Endothelial cell (in vitro differentiated cells): ENCODE measurements at places on chromosomes 13 and 19.

GRCh38 chr13:51396352-51396751, 56.5 kb downstream of the INTS6 start:
- DNase-seq: no peak

DNA sequence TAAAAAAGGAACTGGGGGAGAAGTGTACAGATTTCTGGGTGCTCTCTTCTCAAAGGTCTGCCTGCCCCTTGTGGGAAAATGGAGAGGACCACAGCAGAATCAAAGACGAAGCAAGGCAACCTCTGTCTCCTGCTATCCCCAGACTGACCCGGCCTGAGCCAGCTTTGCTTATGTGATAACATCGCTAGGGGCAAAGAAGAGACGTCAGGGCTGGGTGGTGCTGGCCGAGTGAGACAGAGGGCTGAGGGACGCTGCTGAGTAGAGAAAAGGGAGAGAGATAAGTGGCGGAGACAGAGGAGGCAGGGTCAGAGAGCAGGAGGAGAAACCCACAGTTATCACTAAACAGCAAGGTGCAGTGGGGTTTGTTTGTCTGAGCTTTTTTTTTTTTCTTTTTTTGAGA, 4.6 kb upstream of the MUC16 start:
- DNase-seq: no peak

GRCh38 chr13:26816881-26817280, 56.3 kb upstream of the GPR12 start:
- no peak for DNase-seq

GRCh38 chr19:37342753-37343152, 28.1 kb upstream of the ZNF527 start:
- no peak for DNase-seq

- DNase-seq: no peak
Observed at GRCh38 chr13:39879286-39880035, 224.0 kb downstream of the COG6 start.

- DNase-seq: peak; percentile 77
Observed at GRCh38 chr19:46537136-46538097, 41.8 kb upstream of the PNMA8B start.

DNA sequence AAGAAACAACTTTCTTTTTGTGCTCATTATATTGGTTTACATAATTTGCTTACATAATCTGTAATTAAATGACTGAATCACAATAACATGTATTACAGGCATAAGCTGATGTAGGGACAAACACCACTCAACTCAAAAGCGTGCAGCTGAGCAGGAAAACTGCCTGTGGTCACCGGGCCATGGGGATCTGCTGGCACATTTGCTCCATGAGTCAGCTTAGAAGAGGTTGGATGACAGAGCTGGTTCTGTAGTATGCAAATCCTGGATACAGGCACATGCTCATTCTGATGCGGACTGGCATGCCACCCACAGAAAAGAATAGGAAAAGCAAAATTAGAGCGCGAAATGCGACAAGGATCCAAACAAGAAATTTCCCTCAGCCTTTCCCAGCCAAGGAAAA, 128.6 kb downstream of the USP12 start:
- no peak for DNase-seq

DNA sequence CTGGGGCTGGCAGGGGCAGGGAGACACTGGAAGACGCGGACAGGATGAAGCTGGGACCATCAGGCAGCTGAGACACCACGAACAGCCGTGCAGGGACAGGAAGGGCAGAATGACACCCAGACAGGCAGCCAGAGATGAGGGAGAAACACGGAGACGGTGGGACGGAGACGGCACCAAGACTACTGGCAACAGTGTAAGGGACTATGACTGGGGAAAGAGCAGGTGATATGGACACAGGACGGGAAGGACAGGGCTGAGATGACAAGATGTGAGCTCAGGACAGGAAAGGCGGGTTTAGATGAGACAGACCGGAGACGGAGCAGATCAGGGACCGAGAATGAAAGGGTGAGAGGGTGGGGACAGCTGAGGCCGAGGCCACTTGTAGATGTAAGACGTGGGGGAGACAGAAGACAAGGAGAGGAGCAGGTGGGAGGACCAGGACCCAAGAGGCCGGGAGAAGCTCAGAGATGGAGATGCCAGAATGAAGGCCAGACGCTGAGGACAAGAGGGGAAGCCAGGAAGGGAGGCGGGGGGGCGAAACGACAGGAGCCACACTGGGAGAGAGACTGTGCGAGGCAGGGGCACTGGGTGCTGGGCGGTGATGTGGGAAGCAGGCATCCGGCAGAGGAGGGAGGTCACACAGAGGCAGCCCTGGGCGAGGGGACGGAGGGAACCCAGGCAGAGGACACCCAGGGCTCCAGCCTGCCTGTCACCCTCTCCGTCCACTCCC, 17.5 kb upstream of the EHD2 start:
- no peak for DNase-seq

- peak; percentile 29 for DNase-seq
Observed at GRCh38 chr19:34662919-34663318, 14.0 kb downstream of the SCGB2B2 start.

- DNase-seq: no peak
Observed at GRCh38 chr19:41398050-41398418, 416 bp downstream of the BCKDHA start.

GRCh38 chr19:36128392-36128736, 11.5 kb upstream of the CAPNS1 start:
- no peak for DNase-seq

DNA sequence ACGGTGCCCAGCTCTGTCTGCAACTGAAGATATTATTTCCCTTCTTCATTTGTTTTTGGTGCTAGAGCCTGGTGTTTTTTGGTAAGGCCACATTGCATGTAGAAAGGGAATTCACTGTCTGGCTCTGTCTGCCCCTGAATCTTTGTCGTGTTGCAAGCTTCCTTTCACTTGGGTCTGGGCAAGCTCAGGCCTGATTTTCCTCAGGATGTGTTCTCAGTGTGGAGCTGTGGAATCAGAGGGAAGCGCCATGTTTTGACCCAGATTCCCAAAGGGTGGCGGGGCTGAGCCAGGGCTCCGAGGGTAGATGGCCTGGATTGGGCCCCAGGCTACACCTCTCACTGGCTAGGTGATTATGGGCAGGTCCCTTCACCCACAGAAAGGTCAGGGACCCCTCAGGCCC, 8.6 kb downstream of the PRKCSH start:
- DNase-seq: no peak

DNA sequence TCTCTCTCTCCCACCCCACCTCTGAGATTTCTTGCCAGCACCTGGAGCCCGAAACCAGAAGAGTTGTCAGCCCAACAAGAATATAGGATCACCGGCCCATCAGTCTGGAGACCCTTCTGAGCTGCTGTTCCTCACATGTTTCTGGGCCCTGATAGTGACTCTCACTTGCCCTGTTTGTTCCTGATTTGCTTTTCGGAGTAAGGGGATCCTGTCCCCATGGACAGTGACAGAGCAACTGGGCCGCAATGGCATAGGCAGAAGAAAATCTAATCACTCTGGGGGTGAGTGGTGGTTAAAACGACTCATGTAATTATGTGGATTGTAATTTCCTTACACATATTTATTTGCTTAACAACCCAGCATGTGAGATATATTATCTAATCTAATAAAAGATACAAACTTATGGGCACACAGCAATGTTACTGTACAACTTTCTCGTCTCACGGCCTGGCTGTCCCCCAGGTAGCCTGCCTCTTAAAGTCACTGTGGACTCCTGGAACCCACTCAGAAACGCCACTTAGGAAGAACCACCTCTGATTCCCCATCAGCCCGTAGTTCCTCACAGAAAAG, 663 bp upstream of the SMAD9 start:
- no peak for DNase-seq

DNA sequence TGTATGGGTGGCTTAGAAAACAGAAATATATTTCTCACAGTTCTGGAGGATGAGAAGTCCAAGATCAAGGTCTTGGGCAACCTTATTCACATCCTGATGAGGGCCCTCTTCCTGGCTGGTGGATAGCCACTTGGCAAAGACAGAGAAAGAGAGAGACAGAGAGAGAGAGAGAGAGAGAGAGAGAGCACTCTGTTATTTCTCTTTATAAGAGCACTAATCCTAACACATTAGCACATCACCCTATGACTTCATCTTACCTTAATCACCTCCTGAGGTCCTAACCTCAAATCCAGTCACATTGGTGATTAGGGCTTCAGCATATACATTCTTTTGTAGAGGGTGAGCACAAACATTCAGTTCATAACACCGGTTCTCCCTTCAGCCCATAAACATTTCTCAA, 430.3 kb downstream of the EFNB2 start:
- no peak for DNase-seq

GRCh38 chr13:100128373-100128772, 39.5 kb downstream of the PCCA start:
- DNase-seq: no peak

DNA sequence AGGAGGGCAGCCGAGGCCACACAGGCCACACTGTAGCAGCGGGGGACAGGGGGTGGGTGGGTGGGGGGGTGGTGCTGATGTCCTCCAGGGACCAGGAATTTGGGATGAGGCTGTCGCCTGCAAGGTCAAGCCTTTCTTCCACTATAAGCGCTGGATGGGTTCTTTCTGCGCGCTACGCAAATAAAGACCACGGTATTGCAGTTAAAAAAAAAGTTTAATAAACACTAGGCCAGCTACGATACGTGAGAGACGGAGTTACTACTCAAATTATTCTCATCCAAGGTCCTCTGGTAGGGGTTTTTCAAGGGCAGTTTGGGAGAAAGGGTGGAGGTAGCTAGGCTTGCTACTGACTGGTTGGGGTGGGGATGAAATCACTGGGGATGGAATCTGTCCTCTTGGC, 508 bp upstream of the ZNF44 start:
- no peak for DNase-seq

DNA sequence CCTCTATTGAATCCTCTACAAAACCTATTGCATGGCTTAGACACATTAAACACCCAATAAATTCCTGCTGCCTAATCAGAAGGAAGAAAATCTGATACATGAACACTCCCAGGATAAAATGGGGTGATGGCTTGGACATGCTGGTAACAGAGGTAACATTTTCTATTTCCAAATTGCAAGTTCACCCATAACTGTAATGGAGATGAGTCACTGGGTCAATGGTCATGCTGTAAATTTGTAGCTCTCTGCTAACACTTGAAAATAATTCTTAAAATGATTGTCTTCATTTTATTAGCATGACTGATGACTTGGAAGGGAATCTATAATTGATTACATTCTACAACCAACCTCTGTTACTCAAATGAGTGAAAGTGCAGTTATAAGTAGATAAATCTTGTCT, 434.1 kb downstream of the FGF14 start:
- DNase-seq: no peak

DNA sequence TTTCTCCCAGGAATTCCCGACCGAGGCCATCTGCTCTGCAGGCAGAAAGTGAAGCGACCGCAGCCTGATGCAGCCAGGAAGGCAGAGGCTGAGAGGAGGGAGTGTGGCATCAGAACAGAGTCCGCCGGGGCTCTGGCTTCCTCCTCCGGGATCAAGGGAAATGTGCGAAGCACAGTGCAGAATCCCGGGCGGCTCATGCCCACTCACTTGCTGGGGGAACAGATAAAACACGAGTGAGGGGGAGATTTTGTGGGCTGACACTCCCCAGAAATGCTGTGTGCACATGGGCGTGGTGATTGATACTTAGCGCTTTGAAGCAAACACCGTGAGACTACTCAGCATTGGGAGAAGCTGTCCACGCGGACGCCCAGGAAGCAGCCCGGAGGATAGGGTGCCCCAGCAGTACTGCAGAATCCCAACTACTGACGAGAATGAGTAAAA, 75.3 kb upstream of the POMP start:
- peak; percentile 23 for DNase-seq

DNA sequence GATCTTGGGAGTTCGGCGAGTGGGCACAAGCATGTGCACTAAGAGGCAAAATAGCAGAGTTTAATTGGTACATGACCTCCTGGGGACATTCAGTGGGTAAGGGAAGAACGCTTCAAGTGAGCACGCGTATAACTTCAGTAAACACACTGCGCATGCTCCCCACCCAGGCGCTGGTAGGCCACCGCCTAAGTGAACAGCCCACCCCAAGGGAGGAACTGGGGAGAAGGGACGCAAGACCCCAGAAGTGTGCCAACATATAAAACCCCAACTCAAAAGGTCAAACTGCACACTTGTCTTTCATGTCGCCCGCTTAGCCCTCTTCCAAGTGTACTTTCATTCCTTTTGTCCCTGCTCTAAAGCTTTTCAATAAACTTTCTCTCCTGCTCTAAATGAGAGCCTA, 10.5 kb upstream of the NTN5 start:
- DNase-seq: no peak

GRCh38 chr19:16703677-16704076, 16.0 kb upstream of the NWD1 start:
- DNase-seq: no peak

- DNase-seq: no peak
Observed at GRCh38 chr13:110706570-110707372, 855 bp upstream of the CARS2 start.

GRCh38 chr13:111955412-111956065, 111.4 kb upstream of the SOX1 start:
- no peak for DNase-seq

- no peak for DNase-seq
Observed at GRCh38 chr19:36627057-36627456, 21.9 kb downstream of the ZNF382 start.

DNA sequence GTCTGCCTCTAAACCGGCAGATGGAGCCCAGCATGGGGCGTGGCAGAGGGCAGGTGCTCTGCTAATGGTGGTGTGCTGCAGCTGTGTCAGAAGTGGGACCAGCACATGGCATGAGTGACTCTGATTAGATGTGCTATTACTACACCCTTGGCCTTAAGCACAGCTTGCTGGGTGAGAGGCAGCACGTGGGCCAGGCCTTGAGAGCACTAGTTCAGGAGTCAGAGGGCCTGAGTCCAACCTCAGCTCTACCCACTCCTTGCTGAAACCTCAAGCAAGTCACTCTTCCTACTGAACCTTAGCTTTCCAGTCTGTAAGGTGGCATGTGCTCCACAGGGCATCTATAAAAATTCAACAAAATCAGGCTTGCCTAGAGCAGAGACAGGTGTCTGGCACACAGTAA, 22.7 kb downstream of the AKT2 start:
- no peak for DNase-seq
